ENCODE measurements at places on chromosomes 1 and 21.

DNA sequence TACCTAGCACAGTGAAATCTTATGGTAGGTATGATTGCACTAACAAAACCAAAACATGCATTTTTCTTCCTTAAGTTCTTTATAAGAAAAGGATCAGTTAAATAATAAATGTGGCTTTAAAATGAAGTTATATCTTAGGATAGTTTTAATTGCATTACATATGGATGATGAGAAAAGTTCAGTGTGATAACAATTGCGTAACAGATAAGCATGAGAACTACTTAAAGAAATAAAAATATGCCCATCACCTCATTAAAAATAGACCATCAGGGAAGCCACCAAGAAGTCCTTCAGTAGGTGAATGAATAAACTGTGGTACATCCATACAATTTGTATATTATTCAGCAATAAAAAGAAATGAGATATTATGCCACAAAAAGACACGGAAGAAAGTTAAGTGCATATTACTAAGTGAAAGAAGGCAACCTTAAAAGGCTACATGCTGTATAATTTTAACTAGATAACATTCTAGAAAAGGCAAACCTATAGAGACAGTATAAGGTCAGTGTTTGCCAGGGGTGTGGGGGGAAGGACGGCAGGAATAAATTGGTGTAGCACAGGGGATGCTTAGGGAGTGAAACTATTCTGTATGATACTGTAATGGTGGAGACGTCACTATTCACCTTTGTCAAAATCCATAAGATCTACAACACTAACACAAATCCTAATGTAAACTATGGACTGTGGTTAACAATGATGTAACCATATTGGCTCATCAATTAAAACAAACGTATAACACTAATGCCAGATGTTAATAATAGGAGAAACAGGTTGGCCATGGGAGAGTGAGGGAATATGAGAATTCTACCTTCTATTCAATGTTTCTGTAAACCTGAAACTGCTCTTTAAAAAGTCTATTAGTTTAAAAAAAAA, 42.9 kb downstream of the MPZL1 start:
- DNase-seq, result no peak

DNA sequence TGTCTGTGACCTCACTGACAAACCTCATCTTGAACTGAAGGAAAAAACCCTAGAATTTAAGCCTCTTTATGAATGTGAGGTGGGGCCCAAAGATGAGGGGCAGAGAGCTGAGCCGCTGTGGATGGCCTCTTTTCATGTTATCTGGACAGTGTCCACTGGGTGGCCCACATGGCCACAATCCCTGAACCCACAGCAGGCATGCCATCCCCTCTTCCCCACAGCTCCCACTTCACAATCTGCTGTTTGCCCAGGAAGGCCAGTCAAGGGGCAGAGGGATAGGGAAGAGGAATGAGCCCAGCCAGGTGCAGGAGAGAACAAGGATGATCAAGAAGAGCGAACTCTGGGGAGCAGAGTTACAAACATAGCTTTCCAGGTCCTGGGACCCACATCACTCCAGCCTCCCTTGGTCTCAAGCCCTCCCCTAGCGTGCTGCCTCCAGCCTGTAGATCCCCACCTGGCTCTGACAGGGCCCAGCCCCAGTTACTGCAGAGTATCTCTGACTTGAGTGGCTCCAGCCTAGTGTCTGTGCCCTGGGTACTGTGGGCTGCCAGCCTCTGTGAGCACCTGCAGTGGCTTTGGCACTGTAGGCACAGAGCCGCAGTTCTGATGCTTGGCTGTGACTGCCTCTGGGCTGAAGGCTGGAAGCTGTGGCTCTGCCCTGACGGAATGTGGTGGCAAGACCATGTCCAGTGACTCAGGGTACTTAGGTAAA, 1.9 kb upstream of the SLFNL1 start:
- no peak for DNase-seq

DNA sequence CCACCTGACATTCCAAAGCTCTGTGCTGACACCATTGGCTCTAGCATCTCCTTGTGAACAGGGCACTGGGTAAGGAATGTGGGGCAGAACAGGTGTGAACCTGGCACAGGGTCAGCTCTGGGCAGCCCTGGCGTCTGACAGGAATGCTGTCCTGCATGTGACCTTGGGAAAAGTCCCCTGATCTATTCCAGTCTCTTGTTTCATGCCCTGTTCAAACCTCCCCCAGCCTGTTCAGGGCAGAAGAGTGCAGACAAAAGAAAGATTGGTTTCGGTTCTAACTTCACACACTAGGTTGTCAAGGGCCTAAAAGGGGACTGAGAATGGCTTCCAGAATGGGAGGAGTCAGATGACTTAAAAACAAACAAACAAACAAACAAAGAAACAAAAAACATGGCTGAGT, 27.6 kb upstream of the SDHB start:
- DNase-seq, result no peak

GRCh38 chr1:233031521-233031920, 81.1 kb downstream of the NTPCR start:
- no peak for DNase-seq

GRCh38 chr1:227883073-227883520, 64.6 kb downstream of the WNT9A start:
- DNase-seq, result no peak

- no peak for DNase-seq
Observed at GRCh38 chr1:36067871-36068270, 16.0 kb upstream of the TEKT2 start.

GRCh38 chr1:66012106-66012784, 219.6 kb downstream of the PDE4B start:
- DNase-seq, result no peak

- DNase-seq, result no peak
Observed at GRCh38 chr1:204272505-204272904, 58.7 kb upstream of the GOLT1A start.

DNA sequence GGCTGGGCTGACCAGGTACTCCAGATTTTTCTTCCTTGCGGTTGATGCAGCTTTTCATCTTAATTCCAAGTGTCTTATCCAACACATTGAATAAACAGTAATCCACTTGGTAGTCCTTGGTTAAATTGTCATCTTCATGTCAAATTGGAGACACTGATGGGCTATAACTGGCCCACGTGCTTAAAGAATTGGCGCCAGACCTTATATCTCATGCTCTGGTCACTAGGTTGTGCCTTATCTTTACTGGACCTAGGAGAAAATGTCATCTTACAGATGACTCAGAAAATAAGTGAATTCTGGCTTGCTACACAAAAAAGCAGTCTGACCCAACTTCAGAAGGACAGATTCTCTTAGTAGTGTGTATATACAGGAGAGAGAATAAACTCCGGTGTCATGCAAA, 16.2 kb downstream of the LRRC42 start:
- no peak for DNase-seq

DNA sequence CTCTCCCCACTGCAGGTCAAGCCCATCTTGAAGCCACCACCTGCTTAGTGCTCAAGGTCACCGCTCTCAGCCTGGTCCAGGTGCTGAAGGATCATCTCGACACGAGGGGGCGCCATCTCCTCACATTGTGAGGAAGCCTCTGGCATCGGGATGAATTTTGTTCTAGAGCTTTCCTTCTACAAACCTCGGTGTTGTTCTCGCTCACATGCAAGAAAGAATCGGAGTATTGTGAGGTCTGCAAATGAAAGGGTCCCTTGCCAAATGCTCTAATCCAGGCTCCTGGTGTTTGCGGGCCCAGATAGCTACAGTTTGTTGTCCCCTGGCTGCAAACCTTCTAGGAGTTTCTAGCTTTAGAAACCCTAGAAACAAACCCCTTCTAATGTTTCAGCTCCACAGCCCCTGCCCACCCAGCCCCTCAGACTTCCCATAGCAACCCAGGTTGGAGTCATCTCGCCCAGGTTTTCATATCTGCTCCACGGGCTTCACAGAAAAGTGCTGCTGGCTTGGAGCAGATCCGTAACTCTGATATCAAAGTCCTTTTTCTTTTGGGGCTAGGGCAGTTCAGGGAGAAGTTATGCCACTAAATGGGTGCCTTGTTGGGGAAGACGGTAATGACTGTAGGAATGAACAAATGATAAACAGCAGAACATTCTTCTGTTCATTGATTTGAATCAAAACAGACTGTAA, 8.6 kb upstream of the ATP5PO start:
- DNase-seq, result peak; percentile 72

GRCh38 chr1:7121622-7121988, 336.4 kb downstream of the CAMTA1 start:
- DNase-seq, result no peak

- no peak for DNase-seq
Observed at GRCh38 chr21:44919913-44920693, 596 bp downstream of the ITGB2 start.

- DNase-seq, result no peak
Observed at GRCh38 chr1:204971517-204972336, 71.3 kb upstream of the CNTN2 start.

DNA sequence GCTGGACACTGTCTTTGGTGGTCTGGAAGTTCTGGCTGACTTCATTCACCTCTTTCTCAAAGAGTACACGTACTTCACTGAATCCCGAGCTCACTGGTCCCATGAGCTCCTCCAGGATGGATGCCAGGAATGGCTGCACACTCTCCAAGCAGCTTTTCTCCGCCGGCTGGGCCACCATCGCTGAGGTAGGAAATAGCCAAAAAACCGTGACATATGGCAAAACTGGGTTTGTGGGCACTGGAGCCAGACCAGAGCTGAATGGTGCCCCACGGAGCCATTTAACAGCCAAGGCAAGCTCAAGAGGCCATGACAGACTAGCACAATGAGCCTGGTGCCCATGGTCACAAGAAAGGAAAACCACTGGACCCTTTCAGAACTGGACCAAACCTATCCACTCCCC, 64.0 kb upstream of the EDEM3 start:
- no peak for DNase-seq

GRCh38 chr1:33686551-33686950, 177.3 kb upstream of the HMGB4 start:
- DNase-seq, result no peak
